CD4-positive, alpha-beta T cell treated with Interleukin-2 at 100 ng/mL for 4 hours (primary cell): ENCODE measurements at places on chromosomes 2 and 18.

DNA sequence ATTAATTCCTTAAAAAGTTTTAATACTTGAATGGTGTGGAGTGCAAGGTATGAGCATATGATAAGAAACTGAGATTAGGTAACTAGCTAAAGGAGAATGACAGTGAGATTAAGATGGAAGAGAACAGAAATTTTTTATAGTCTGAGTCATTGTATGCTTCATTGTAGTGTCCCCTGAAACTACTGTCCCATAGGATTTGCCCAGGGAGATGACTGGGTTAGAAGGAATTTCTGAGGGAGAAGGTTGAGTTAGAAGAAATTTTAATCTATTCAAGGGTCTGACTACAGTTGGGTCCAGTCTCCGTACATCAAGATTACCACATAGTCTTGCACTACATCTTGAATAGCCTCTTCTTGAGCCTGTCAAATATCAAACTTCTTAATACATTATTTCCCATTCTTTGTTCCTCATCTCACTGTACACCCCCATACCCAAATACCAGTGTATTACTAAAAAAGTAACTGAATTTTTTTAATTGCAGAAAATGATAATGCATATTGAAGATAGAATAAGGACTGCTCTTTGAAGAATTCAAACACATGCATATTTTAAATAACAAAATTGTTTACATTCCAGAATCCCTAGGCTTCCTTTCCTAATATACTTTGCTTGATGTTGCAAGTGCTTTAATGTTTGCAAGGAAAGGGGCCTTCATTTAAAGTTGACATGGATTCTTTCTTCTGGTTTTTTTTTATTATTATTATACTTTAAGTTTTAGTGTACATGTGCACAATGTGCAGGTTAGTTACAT lies 314.3 kb upstream of the COL3A1 start:
- no peak for DNase-seq

- DNase-seq = no peak
Observed at GRCh38 chr2:42756150-42756775, 7.7 kb downstream of the OXER1 start.

GRCh38 chr2:207503234-207503633 lies 26.5 kb upstream of the CREB1 start:
- DNase-seq = no peak

GRCh38 chr2:128664499-128664971 lies 345.9 kb upstream of the HS6ST1 start:
- DNase-seq = no peak

DNA sequence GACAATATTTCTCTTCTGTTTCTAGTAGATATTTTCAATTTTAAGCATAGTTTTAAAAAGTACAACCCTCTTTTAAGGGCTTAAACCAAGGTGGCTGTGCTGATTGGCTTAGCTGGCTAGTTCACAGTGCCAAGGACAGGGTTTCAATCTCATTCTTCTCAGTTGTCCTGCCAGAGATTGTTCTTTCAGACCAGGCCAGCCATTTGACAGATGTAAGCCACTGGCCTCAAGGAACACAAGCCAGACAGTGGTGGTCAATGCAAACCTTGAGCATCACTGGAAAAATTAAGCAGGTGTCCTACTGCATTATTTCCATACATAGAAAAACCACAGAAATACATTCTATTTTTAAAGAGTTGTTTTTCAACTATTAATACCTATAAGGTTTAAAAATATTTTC lies 5.9 kb downstream of the RNF103 start:
- DNase-seq = no peak

DNA sequence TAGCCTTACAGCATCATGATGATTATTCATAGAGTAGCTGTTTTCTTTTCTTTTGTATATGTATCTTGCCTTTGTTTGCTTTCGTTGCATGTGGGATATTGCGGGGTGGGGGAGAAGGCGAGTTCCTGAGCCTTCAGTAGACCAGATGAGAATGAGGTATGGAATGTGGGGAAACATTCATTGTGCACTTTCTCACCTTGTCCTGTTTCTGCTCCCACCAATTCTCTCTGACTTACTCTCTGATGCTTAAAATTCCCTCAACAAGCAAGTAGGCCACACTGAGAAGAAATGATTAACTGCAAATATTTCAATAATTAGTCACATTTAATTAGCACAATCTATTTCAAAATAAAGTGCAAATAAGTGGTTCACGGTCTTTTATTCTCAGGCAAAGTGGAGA lies 31.0 kb downstream of the GKN2 start:
- DNase-seq = no peak

GRCh38 chr18:21242780-21243401 lies 859 bp downstream of the GREB1L start:
- no peak for DNase-seq

- no peak for DNase-seq
Observed at GRCh38 chr2:146927080-146927711, 917.6 kb upstream of the ACVR2A start.

DNA sequence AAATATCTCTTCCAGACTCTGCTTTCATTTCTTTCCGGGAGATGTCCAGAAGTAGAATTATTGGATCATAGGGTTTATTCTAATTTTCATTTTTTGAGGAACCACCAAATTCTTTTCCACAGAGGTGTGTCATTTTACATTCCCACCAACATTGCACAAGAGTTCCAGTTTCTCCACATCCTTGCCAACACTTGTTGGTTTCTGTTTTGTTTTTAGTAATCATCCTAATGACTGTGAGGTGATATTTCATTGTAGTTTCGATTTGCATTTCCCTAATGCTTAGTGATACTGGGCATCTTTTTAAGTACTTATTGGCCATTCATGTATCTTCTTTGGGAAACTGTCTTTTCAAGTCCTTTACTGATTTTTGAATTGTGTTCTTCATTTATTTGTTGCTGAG lies 513.1 kb downstream of the PARD3B start:
- no peak for DNase-seq

DNA sequence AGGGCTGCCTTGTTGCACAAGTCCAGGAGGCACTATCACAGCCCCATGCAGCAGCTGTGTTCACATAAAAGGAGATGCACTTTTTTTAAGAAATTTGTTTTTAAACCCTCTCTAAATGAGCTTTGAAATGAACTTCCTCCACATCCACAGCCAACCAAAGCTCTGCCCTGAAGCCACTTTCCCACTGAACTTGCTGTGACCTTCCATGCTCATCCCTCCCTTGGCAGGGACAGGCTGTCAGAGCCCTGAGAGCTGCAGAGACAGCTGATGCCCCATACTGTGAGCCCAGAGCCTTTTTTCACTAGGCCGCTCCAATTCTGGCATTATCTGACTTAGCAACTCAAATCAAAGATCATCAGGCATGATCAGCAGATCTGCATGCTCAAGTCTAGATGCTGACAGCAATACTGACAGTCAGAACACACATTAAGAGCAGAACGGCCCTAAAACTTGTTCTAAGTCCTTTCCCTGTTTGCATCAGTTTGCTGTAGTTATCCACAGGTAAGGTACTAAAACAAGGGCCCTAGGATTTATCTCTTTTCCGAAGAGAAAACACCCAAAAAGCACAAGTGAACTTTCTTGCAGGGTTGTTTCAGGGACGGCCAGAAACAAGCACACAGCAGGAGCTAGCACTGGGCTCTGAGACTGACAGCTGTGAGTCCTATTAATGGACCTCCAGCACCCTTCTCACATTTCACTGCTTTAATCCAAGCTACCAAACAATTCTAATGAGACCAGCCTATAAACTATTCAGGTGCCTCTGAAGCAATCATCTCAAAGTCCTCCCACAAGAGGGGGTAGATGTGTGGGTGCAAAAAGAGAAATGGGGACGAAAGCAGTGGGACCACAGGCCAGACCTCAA lies 34.9 kb downstream of the RNU4ATAC start:
- no peak for DNase-seq

GRCh38 chr18:67134911-67135310 lies 381.6 kb downstream of the DSEL start:
- no peak for DNase-seq

GRCh38 chr2:172415865-172416183 lies 11.6 kb upstream of the ITGA6 start:
- no peak for DNase-seq

DNA sequence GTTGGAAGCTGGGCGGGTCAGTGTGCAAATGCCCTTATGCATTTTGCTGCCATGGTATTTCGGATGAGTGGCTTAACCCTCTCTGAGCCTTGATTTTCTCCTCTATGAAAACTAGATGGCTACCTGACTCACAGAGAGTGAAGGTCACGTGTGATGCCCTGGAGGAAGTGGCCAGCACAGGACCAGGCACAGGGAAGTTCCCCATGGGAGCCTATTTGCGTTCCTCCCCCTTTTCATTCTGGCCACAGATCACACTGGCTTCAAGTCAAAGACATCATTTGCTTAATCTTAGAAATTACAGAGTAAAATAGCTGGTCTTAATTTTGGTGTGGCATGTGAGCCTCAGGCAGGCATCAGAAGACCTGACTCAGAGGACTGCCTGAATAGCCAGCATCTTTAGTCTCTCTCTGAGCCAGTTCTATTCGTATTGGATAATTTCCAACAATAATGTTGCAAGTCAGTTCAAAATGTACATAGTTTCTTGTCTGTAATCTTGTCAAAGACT lies 57.6 kb upstream of the CD302 start:
- DNase-seq = no peak

- DNase-seq = no peak
Observed at GRCh38 chr2:119293900-119294299, 70.3 kb downstream of the STEAP3 start.

GRCh38 chr18:63963615-63964256 lies 6.1 kb upstream of the SERPINB8 start:
- DNase-seq = peak; percentile 75

DNA sequence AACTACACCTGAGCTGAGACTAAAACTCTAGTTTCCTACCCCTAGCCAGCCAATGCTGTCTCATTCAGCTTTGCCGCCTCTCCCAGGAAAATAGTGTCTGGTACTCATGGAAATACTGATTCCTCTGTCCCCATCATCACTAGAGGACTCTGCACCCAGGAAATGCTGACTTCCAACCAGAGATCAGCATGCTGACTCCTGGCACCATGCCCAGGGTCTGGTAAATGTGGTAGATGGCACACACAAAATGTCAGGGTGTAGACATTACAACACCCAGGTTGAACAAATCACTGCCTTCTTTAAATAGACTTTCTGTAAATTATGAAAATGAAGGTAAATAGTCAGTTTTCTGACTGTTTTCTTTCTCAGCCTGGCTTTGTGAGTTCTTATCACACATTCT lies 307.3 kb upstream of the CHAC2 start:
- no peak for DNase-seq

GRCh38 chr18:49648811-49649210 lies 87.0 kb downstream of the LIPG start:
- DNase-seq = no peak

DNA sequence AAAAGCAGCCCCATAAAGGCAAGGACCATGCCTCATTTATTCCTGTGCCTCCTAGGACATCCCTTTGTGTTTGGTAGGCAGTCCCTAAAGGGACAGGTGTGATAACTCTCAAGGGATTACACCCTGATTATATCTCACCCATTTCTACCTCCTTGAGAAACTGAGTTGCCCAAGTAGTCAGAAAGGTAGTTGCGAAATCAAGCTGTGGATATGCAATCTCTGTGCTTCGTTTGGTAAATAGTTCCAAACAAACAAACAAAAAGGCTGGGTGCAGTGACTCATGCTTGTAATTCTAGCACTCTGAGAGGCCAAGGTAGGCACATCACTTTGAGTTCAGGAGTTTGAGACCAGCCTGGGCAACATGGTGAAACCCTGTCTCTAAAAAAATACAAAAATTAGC lies 100.2 kb upstream of the ARL5A start:
- DNase-seq = no peak

DNA sequence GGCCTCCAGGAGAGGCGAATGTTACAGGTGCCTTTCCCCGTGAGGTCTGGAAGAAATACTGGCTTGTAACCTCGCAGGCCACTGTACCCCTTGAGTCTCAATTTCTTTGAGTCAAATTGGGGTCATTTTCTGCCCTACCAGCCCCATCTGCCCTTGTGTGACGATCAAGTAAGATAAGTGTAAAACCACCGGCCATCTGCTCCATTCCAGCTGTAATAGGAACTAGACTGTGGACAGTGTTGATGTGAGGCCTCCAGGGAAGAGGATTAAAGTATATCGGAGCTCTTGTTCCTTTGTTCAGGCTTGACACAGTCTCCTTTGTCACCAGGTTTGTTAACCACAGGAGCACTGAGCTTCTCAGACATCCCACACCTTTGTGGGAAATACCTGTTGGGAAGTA lies 65.6 kb downstream of the MRPS9 start:
- DNase-seq = no peak
